ENCODE measurements at places on chromosomes 2 and 18.

DNA sequence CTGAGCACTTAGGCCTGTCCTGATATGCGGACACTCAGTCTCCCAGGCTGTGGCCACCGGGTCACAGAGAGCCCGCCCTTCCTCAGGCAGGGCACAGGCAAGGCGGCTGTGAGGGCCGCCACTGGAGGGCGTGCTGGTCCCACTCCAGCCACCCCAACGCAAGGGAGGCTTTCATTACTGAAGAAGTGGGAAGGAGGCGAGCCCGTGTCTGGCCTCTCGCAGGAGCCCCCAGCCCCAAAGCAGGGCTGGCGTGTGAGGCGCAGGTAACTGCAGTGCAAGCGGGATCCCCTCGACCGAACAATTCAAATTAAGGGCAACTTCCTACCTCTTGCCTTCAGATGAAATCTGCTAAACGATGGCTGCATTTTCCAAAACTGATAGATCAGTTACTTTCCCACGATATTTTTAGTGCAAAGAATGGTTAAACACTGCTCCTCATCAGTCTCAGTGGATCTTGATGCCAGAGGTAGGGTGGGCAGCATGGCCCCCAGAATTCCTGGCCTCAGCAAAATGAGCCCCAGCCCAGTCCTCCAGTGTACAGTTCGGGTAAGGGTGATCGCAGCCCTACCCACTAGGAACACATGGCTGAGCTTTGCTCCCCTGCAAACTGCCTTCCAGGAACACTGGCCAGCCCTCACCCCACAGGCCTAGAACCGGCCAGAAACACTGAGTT is 97.2 kb downstream of the SEPTIN10 start:
- DNase-seq: no peak

- no peak for DNase-seq
These were observed 79.0 kb downstream of the LBH start for GRCh38 chr2:30310371-30310770.

GRCh38 chr2:72744049-72744448 is 81.8 kb downstream of the EXOC6B start:
- no peak for DNase-seq

DNA sequence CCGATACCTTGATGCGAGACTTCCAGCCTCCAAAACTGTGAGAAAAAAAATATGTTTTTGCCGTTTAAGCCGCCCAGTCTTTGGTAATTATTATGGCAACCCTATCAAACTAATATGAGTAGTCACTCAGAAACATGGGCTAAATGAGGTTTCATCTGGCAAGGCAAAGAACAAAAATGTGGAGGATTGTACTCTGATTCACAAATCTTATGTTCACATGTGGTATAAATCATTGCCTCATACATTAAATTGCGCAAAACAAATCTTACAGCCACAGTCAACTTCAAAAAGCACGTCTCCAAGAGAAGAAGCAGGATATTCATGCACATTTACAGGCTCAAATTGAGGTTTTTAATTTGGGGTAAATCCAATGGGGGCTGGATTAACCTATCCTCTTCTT is 1435.4 kb upstream of the LRRTM1 start:
- no peak for DNase-seq

GRCh38 chr2:68935471-68935870 is 17.2 kb downstream of the GKN2 start:
- DNase-seq: no peak

DNA sequence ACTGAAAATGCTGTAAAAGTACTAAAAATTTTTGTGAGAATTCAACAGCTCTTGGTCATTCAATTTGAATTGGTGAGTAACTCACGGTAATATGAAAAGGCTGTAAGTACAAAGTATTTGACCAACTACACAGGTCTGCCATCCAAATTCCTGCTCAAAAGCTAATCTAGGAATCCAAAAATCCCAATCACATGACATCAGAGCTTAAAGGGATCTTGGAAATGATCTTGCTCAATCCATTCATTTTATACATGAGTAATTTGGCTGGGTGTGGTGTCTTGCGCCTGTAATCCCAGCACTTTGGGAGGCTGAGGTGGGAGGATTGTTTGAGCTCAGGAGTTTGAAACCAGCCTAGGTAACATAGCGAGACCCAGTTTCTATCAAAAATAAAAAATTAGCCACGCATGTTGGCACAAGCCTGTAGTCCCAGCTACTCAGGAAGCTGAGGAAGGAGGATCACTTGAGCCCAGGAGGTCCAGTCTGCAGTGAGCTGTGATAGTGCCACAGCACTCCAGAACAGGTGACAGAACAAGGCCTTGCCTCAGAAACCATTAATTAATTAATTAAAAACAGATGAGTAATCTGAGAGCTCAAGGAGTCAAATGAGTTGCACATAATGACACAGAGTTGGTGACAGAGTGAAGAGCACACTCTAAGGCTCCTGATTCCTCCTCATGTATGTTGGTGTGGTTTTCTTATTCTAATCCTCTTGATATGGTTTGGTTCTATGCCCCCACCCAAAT is 19.8 kb downstream of the SPIRE1 start:
- no peak for DNase-seq

DNA sequence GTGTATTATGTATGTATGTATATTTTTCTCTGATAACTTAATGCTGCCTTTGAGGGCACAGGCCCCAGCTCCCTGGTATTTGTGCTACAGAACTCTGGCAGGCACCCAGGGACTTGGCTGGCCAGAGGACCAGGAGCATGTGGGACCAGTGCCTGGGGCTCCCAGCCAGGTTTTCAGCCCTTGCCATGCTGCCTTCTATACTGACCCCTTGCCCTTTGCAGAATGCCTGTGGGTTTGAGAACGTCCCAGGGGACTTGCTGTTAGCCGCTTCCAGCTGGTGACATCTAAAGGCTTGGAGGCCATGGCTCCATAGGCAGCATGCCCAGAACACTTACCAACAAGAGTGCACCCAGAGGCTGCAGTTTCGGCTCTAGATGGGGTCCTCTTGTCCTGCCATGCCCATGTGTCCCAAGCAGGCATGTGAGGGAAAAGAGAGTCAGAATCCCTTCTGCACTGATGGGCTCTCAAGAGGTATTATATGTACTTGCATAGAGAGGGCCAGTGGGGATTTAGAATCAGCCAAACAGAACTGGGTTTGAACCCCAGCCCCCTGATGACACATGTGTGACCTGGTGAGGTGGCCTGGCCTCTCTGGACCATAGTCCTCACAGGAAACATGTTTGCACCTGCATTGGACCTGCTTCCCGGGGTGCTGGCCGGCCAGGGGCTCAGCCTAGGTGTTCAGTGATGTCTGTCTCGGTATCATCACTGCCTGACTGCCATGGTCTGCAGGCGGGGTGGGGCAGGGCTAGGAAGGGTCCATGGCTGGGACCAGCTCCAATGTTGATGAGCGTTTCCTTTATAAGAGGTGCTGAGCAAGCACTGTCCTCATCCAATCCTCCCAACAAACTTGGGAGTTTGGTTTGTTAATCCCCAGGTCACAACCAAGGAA is 119.2 kb upstream of the FHL2 start:
- DNase-seq: no peak

DNA sequence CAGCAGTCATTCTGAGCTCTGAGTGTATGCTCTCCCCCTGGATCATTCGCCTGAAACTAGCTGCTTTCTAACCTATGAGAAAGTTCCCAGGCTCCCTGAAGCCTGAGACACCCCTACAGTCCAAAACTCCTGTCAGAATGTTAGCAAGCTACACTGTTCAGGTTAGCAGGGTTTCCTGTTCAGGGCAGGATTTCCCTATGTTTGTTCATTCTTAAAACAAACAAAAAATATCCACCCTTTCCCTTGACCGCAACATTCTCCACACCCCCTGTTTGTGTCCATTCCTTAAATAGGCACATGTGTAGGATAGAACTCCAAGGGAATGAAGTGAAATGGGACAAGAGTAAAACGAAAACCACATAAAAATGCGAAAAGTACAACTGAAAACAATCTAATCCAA is 83.1 kb downstream of the KLF7 start:
- no peak for DNase-seq

DNA sequence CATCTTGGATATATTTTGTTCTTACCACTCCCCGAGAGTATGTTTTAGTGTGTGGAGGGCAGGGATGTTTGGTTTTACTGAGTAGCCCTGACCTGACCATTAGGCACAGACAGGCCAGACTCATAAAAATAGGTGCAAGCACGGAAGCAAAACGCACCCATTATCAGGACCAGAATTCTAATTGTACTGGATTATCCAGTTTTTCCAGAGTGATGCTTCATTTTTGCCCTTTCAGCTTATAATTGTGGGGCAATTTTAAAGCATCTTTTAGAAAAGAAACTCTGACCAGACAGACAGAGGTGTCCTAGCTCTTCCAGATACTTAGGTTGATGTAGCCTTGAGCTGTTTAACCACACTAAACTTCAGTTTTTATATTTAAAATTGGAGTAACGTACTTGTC is 4.4 kb downstream of the NCOA1 start:
- DNase-seq: no peak

DNA sequence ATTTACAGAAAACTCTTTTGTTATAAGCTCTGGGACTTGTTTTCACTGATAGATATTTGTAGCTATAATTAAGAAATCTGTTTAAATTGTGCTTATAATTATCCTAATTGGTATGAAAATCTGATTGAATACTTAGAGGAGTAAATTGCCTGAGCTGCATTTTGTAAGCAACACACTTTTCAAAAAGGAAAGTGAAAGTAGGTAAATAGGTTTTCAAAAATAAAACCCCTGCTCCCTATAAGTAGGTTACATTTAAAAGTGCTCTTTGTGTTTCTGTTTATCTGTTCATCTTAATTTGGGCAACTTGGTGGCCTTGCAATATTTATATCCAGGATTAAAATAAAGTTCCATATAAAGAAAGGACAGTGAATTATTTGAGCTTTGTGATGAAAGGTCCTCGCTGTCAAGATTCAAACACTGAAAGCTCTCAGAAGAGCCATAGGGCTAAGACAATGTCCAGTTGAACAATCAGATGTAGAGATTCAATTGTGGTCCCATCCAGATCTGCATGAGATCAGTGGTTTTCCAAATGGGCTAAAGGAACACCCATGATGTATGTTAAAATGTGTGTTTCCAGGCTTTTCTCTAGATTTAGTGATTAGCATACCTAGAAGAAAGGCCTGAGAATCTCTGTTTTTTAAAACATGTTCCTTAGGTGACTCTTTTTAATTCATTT is 371.6 kb downstream of the RPRM start:
- no peak for DNase-seq

DNA sequence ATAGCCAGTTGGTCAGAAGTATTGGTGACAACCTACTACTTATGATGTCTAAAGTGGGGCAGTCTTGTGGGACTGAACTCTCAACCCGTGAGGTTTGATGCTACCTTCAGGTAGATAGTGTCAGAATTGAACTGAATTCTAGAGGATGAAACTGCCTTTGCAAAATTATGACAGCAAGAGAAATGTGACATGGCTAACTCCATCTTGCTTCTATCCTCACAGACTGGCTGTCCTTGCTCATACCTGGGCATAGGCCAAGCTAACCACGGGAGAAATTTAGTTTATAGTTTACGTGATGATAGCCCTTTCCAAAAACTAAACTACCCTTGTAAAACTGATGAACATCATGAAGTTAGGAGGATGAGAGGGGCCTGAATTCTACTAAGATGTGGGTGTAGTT is 24.9 kb upstream of the TGIF1 start:
- no peak for DNase-seq

DNA sequence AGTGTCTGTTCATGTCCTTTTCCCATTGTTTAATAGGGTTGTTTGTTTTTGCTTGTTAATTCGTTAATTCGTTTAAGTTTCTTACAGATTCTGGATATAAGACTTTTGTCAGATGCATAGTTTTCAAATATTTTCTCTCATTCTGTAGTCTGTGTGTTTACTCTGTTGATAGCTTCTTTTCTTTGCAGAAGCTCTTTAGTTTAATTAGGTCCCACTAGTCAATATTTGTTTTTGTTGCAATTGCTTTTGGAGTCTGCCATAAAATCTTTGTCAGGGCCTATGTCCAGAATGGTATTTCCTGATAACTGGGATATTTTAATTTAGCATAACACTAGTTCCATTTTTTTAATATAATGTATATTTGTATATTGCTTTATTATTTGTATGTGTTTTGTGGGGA is 1380.1 kb downstream of the SUCLG1 start:
- DNase-seq: no peak

- DNase-seq: no peak
These were observed 16.1 kb downstream of the MROH2A start for GRCh38 chr2:233794128-233794658.

- DNase-seq: no peak
These were observed 458.3 kb upstream of the FANCL start for GRCh38 chr2:58699411-58699810.

- no peak for DNase-seq
These were observed 329.9 kb downstream of the TRIB2 start for GRCh38 chr2:13046557-13047165.

GRCh38 chr2:237492137-237492890 is 5.3 kb downstream of the MLPH start:
- no peak for DNase-seq

GRCh38 chr2:162422894-162423293 is 79.0 kb downstream of the GCA start:
- no peak for DNase-seq

DNA sequence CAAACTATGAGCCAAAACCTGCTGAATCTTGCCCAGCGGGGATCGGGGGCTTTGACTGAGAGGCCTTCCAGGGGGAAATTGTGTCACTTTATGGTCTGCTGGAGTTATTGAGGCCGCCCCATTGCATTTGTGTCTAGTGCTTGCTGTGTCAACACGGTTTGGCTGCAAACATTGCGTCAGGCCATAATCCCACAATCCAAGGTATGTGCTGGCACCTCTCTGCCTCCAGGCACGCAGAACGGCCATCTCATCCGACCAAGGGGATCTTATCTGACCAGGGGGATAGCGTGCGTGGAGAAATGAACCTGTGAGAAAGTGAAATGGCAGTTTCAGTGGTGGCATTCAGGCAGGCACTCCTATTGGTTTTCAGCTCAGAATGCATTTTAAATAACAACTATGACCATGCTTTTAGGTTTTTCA is 18.1 kb upstream of the LYPD6B start:
- no peak for DNase-seq

GRCh38 chr2:119668546-119668945 is 10.5 kb upstream of the TMEM177 start:
- no peak for DNase-seq

DNA sequence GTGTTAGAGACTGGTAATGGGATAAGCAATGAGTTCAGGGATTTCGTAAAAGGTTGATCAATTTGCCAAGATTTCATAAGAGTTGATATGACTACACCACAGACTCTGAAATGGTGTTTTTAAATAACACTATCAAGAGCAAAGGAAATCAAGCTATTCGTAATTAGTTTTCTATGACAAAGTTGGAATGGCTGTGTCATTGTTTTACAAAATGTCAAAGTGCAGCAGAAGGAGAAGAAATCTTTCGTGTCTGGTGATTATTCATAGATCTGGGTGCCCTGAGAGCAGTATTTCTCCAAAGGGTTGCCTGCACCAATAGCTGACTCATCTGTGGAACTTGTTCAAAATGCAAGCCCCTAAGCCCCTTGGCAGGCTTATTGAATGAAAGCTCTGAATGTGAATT is 70.1 kb downstream of the NABP1 start:
- no peak for DNase-seq

Data from stimulated activated CD8-positive, alpha-beta memory T cell treated with anti-CD3 and anti-CD28 coated beads, Interleukin-7, amount 100 ng/mL, for 1 hour (primary cell).